Coronary artery (tissue), 2 donors: ENCODE measurements at places on chromosomes 3 and 15.

DNA sequence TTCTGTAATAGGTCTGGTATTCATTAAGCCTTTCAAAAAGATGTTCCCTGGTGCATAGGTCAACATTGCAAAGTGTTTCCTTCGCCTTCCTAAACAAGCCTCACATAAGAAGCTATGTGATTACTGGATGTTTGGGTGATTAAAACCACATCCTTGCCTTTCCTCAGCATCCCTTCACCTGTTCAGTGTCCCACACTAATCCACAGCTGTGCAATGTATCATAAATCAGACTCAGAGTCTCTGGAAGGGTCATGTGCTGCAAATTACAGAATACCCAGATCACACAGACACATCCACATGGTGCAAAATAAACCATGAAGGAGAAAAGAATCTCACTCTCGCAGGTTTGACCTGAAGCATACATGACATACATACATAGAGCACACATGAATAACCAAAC lies 164.7 kb upstream of the NSMCE3 start:
- no peak for DNase-seq

DNA sequence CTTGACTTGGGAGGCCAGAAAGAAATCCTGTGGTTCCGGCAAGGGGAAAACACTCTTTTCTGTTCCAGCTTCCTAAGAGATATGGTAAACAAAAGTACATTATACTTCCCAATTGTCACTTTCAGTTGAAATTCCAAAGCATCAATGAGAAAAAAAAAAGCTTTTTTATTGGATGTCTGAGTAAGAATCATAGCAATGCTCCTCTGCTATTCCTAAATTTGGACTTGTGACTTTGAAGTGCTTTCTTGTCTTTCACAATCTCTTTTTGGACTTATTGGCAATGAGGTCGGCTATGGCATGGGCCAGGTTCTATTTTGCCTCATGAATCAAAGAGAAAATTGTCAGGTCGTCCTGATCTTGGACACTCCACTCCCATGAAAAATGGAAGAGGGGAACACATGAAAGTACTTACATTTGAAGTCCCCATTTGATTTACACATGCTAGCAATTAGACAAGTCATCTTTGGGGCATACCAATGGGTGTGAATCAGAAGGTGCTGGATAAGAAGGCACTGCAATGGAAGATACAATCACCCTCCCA lies 170.5 kb downstream of the GREM1 start:
- no peak for DNase-seq

GRCh38 chr15:32652178-32652577 lies 10.7 kb downstream of the SCG5 start:
- no peak for DNase-seq

GRCh38 chr3:182895513-182896112 lies 84.7 kb downstream of the DCUN1D1 start:
- no peak for DNase-seq

DNA sequence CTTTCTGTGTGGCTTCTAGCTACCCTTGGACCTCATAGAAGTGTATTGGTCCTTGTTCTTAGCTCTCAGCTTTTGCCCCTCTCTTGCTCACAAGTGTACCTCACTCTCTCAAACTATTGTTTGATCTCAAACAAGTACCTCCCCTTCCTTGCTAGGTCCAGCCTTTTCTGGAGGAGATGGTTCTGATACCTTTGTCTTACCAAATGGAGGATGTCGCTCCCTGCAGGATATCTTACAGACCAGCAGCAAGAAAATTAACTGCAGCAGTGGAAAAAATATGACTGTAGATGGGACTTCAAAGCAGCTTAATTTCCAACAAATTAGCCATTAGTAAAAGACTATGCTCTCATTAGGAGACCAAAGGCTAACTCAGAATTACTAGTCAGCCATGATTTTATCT lies 388.1 kb upstream of the ROBO2 start:
- DNase-seq: no peak

DNA sequence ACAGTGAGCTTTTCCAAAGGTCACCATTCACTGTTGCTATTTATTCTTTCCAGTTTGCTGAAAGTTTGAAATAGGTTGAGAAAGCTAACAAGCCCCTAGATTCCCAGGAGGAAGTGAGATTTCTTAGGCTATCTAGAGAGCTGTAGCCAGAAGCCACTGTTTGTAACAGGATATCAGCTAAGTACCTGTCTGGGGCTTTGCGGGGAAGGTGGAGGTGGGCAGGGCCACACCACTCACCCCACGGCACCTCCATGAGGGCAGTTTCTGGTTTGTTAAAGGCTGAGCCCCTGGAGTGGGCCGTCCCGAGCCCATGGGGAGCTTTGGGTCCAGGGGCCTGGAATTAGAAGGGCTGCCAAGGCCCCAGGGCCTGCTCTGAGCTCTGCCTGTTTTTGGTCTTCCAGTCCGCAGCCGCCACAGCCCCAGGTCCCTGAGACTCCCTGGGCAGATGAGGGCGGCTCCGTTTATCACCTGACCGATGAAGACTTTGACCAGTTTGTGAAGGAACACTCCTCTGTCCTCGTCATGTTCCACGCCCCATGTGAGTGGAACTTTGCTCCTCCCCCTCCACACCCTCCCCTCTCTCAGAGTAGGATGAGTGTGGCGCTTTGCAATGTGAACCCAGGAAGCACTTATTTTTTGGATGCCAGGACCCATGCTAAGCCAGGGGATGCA lies 63.4 kb downstream of the PDIA5 start:
- DNase-seq: no peak

DNA sequence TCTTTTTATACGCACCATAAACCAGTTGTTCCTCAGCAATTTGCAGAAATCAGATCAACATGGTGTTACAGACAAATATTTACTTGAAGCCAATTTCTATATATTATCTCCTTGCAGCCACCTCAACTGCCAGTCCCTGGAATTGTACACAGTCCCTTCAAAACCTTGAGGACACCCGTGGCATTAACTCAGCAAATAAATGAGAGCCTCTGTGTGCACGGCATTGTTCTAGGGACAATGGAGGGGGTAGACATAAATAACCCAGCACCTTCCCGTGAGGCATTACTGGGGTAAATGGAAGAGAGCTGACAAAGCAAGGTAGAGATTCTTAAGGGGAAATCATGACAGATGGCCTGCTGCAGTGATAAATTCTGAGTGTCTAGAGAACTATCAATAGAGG lies 12.5 kb downstream of the TM2D3 start:
- no peak for DNase-seq

DNA sequence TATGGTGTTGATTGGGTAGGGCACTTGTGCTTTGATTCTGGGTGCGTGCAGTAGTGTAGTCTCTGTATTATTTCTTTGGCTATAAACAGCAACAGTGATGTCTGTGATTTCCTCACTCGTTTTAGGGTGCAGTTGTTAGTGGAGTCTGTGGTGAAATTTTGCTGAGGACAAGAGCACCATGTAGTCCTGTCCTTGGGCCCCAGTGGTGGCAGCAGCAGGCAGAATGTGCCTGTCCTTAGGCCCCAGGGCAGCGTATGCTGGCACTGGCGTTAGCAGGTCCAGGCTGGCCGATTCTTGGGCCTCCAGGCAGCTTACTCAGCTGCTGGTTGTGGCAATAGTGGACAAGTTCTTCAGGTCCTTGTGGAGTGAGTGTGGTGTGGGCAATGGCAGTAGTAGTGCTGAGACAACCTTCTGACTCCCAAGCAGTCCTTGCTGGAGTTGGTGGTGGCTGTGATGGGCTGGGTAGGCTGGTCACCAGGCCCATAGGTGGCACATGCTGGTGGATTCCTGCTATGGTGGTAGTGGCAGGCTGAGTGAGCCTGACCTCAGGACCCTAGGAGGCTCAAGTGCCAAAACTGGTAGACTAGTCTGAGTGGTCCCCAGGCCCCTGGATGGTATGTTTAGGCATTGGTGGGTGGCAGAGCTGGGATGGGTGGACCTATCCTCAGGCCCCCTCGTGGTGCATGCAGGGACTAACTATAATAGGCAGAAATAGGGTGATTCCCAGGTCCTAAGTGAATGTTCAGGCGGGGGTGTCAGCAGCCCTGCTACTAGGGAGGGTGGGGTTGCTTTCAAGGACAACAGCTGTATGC lies 56.3 kb downstream of the TNFAIP8L3 start:
- no peak for DNase-seq
